Panc1 (cell line): ENCODE measurements at places on chromosomes 4 and X. TPM values are rescaled to one million over a fixed set of nuclear protein-coding genes. Genes with fewer than 3 reads are reported as not detected.

DNA sequence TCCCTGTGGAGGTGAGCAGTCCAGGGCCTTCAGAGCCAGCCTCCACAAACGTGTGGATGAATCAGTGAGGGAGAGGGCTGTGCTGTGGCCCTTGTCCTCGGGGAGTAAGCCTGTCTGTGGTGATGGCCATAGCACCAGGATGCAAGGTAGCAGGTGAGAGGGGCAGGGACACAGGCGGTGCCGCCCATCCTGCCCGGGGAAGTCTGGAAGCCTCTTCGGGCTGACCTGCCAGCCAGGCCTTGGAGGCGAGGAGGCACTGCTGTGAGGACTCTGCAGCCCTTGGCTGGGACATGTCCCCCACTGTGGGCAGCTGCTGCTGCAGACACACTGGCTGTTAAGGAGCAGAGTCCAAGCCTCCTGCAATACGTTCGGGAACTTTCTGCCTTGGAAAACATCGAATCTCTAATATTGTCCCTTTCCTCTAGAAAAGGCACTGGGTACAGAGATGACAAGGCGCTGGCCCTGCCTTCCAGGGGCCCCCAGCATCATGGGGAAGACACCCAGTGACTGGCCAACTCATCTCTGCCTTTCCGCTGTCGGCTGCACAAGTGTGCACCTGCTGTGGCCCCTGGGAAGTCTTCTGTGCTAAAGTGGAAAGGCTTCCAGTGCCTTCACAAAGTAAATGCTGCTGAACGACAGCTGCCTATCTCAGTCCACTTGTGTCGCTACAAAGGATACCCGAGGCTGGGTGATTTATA is 101.4 kb downstream of the ADRA2C start:
- DNase-seq: no peak

GRCh38 chrX:65772842-65773241 is 105.4 kb downstream of the MSN start:
- DNase-seq: no peak

DNA sequence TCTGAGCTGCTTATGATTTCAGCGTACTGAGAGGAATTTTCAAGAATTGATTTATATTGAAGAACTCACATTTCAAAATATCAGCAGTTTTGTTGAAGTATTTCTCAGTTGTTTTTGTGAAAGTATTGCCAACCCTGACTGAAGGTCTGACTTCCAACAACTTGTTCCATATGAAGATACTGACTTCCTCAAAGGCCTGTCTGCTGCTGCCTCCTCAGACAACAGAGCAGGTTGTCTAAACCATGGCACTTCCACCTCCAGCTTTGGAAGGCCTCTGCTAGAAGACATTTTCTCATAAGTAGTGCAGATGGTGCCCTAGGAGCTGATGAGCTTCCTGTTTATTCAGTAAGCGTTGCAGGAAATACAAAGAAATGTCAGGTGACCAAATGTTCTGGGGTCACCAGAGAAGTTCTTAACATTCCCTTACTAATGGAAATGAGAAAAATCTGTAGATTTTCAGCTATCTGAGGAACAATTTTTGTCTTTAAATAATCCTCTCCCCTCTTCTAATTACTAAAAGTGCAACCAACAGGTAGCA is 28.8 kb downstream of the FGF2 start:
- no peak for DNase-seq

GRCh38 chr4:151649479-151649878 is 111.3 kb downstream of the GATB start:
- no peak for DNase-seq

GRCh38 chr4:32158961-32159360 is 1438.8 kb downstream of the PCDH7 start:
- no peak for DNase-seq

DNA sequence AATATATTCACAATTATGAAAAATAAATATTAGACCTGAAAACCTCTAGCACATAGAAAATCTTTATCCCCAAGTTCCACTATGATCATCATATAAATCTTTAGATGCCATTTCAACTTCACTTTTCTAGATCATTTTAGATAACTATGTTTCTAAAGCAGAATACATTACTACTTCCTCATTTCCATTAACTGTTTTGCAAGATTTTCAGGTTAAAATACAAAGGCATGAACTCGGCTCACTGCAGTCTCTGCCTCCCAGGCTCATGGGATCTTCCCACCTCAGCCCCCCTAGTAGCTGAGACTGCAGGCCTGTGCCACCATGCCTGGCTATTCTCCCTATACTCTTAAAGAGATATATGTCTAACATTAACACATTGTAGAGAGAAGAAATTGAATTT is 1365.9 kb upstream of the AGA start:
- DNase-seq: no peak

DNA sequence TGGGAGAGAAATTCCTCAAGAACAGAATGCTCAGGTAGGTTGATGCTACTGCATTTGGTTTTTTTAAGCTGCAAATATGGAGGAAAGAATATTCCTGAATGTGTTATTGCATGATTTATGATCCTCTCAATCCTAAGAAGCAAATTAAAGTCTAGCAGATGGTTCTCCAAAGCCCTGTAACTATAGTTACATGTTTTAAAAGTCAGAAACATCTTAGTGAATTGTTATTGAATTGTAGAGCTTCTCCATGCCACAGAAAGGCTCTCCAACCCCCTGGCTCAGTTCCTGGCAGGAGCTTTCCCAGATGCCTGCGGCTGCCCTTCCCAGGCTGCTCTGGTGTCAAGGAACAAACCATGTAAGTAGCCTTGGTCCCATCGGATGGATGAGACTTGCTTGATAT is 227.8 kb upstream of the GATB start:
- DNase-seq: no peak

DNA sequence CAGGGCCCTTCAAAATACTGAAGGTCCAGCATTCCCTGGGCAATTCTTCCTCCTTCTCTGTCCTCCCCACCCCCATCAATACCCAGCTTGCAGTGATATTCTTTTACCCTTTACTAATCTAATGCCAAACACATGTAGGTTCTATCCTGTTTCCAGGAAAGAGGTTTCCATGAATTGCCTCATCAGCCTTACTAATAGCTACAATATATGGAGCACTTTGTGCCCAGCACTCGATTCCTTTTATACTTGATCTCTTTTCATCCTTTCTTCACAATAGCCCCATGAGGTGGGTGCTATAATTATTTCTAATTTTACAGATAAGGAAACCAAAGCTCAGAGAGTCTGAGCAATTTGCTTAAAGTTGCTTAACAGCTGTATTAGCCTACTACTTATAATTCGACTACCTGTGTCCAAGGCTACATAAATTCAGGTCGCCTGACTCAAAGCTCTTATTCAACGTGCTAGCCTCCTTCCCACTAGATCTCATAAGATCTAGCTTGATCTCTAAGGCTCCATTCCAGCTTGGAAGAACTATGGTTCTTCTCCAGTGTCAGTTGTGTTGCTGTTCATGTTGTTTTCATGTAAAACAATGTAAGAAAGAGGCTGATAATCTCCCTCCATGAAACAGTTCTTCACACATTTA is 229.6 kb upstream of the PGRMC2 start:
- DNase-seq: no peak

DNA sequence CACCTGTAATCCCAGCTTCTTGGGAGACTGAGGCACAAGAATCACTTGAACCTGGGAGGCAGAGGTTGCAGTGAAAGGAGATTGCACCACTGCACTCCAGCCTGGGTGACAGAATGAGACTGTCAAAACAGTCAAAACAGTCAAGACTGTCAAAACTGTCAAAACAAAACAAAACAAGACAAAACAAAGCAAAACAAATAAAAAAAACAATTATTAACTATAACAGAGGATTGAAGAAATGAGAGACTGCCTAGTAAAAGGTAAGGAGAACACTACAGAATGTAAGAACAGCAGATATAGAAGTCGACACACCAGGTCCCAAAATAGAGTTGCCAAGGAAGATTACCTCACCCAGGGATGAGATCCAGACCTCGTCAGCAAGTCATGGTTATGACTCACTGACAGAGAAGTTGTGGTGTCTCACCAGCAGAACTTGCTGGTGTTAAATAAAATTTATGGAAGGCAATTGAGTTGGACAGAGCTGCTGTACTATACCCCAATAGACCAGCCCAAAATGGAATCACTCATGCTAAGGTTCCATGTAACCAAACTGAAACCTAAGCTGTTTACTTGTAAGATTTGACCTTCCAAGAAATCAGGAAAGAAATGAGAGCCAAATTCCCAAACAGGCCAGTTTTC is 32.1 kb upstream of the GK start:
- DNase-seq: no peak

DNA sequence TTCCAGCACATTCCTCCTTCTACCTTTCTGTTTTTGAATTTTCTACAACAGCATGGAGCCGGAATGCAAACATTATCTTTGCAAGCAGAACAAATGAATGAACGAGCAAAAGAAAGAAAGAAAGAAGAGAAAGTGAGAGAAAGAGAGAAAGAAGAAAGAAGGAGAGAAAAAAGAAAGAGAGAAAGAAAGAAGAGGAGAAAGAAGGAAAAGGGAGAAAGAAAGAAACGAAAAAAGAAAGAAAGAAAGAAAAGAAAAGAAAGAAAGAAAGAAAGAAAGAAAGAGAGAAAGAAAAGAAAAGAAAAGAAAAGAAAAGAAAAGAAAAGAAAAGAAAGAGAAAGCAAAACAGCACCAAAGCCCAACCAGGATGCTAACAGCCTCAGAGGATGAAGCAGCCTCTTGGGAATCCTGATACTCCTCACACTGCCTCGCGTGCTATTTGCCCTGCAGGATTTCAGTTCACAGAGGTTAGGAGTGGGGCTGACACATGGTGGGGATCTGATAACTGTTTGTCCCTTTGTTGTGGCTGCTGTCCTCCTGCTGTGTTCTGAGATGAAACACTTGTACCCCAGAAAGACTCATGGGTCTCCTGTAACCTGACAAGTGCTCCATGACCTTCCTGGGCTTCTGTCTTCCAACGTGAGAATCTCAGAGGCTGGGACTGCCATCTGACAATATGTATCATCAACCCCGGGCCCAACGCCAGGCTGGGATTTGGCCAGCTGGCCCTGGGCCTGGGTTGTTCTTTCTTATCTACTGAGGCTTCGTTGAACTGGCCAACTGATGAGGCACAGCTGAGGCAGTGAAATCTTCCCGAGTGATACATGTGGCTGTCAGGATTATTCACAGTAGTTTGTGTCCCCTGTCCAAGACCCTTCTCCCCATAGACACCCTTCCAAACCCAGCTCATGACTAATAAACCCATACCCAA is 61.0 kb downstream of the SEPSECS start:
- no peak for DNase-seq

Gene ZIC3
- not detected for total RNA-seq

Gene KIAA1210
- total RNA-seq: not detected
